ENCODE measurements at places on chromosomes 5 and 9.
A peak's percentile ranks its signal among the peaks of the same experiment; 100 is the strongest.

DNA sequence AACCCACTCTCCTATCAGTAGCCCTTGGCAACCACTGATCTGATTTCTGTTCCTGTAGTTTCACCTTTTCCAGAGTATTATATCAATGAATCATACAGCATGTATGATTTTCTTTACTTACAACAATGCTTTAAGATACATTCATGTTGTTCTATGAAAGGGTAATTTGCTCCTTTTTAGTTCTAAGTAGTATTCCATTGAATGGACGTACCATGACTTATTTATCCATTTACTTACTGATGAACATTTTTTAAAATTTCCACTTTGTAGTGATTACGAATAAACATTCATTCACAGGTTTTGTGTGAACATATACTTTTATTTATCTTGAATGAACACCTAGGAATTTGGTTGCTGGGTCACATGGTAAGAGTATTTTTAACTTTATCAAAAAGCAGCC lies 620.8 kb downstream of the HTR1A start:
- DNase-seq: no peak

- no peak for DNase-seq
These were observed 43.4 kb upstream of the PLPP6 start for GRCh38 chr9:4618700-4619099.

GRCh38 chr5:38994324-38994927 lies 79.8 kb downstream of the RICTOR start:
- peak; percentile 15 for DNase-seq

GRCh38 chr5:172335721-172336120 lies 52.2 kb upstream of the UBTD2 start:
- DNase-seq: no peak

DNA sequence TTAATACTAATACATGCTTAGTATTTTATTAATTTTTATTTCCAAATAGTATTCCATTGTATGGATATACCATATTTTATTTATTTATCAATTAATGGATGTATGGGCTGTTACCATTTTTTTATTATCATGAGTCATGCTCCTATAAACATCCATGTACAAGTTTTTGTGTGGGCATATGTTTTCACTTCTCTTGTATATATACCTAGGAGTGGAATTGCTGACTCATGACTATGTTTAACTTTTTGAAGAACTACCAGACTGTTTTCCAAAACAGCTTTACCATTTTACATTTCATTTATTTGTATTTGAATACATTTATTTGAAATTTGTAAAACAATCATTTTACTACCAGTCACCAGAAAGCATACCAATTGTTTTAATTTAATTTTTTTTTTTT lies 14.1 kb upstream of the LRRC19 start:
- no peak for DNase-seq

GRCh38 chr9:113542741-113543140 lies 79.2 kb downstream of the RGS3 start:
- no peak for DNase-seq
